ENCODE measurements at places on chromosomes 4 and X. TPM values are rescaled to one million over a fixed set of nuclear protein-coding genes. Genes with fewer than 3 reads are reported as not detected.

The NUDT9 gene
- 20.4 TPM for total RNA-seq

The BEX5 gene
- 36.1 TPM for total RNA-seq

The ADH6 gene
- total RNA-seq: not detected

The BRS3 gene
- 0.49 TPM for total RNA-seq

The PPP1R2C gene
- not detected for total RNA-seq

The CXCL1 gene
- 1.5 TPM for total RNA-seq

The TMEM150C gene
- total RNA-seq: 66.9 TPM

The OPN1LW gene
- not detected for total RNA-seq

The MAGEB1 gene
- not detected for total RNA-seq

The SYTL4 gene
- total RNA-seq: 2.2 TPM

The FSTL5 gene
- 79.2 TPM for total RNA-seq

The RNF212 gene
- total RNA-seq: 0.49 TPM

The RAB9B gene
- 33.2 TPM for total RNA-seq

The GPRIN3 gene
- total RNA-seq: 39.6 TPM

The ZNF711 gene
- total RNA-seq: 103 TPM

The TKTL1 gene
- 3.4 TPM for total RNA-seq

All from temporal lobe (tissue), 4 donors.